CD4-positive, alpha-beta T cell treated with Interleukin-2 at 100 ng/mL for 4 hours (primary cell): ENCODE measurements at places on chromosomes 1 and 21.

- DNase-seq, result no peak
Measured at GRCh38 chr1:212067787-212068186, 32.2 kb downstream of the DTL start.

GRCh38 chr1:25675729-25676476 lies 59.3 kb downstream of the MAN1C1 start:
- DNase-seq, result peak; percentile 73

- no peak for DNase-seq
Measured at GRCh38 chr1:115506518-115506917, 135.3 kb upstream of the VANGL1 start.

GRCh38 chr21:33587792-33588484 lies 546 bp downstream of the DONSON start:
- peak; percentile 16 for DNase-seq

DNA sequence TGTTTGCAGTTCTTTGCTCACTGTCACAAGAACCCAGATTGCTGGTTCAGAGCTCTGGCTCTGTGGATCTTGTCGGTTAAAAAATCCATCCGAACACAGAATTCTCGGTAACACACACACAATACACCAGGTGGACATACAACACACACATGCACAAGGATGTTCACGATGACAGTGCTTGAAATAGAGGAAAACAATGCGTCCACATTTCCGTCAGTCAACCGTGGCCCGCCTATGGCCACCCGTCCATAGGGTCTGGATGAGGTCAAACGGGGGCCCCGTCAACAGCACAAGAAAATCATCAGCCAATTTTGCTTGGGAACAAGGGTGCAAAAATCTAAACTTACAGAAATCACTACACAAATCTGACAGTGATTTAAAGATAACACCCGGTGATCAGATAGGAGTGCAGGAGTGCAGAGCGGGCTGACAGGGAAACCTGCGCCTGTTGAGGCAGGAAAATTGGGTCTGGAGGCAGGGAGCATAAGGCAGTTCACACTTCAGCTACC lies 50.4 kb upstream of the SLC19A1 start:
- no peak for DNase-seq

DNA sequence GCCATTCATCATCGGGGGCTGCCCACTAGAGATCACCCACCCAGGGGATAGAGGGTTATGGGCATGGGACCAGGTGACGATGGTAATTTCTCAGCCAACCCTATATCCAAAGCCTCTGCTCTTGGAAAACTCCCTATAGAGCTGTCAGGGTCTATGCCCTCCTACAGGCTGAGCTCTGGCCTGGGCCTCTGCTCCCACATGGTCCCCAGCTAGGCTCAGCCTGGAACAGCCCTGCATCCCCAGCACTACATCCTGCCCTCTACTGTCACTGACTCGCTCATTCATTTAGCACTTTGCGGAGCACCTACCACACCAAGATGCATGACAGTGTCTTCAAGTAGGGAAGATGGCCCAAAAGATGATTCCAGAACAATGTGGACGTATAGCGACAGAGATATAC lies 45.0 kb upstream of the EPS8L3 start:
- DNase-seq, result no peak

DNA sequence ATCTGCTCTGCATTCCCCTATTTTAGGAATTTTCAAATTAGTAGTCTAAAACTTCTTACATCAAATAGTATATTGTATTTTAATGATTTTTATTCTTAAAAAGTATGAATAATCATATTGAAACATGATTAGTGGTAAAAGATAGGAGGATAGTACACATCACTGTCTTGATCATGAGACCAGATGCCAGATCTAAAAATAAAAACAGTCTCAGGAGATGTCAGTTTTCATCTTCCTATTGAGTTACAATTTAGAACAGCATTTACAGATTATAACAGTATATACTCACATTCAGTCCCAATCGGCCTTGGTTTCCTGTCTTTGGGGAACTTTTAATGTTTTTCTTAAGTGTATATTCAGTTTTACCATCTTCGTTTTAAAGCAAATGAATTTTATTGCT lies 95.9 kb downstream of the USP25 start:
- DNase-seq, result no peak

- no peak for DNase-seq
Measured at GRCh38 chr1:96355521-96355920, 366.1 kb upstream of the PTBP2 start.

DNA sequence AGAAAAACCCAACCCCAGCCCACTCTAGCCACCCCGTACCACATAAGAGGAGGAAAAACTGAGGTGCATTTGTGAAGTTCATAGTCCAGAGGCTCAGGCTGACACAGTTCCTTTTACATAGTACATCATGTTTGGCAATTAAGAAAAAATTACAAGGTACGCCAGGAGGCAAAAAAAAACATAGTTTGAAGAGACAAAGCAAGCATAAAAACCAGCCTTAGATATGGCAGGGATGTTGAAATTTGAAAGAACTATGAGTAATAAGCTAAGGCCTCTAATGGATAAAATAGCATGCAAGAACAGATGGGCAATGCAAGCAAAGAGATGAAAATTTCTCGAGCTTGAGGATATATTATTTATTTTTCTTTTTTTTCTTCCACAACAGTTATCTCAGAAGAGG lies 31.9 kb downstream of the MIXL1 start:
- no peak for DNase-seq

DNA sequence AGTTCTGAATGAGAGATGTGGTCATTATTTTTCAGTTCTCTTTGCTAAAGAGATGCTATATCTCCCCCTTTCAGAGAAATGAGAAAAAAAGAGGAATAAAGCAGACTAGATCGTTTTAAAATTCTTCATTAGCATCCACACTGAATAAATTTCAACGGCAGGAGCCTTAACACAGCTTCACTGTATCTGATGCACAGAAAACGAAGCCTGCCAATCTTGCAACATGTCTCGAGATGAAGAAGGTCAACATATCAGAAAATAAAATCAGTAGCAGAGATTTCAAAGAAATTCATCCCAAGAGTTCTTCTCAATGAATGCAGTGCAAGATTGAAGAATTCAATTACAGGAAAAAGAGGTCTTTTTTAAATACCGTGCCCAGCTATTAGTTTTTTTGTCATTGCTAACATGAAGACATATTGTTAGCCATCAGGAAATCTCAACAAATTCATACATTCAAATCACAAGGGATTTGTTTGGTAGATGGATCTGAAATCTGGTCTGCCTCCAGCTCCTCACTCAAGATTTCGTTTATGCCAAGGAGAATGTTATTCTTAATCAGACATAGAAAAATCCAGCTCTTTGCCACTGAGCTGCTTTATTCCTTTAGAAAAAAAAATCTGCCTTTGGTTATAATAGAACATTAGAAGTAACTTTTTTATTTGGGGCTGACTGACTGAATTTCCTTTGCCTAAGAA lies 76.4 kb upstream of the DAB1 start:
- DNase-seq, result no peak

GRCh38 chr1:172382406-172382805 lies 38.1 kb upstream of the C1orf105 start:
- no peak for DNase-seq

DNA sequence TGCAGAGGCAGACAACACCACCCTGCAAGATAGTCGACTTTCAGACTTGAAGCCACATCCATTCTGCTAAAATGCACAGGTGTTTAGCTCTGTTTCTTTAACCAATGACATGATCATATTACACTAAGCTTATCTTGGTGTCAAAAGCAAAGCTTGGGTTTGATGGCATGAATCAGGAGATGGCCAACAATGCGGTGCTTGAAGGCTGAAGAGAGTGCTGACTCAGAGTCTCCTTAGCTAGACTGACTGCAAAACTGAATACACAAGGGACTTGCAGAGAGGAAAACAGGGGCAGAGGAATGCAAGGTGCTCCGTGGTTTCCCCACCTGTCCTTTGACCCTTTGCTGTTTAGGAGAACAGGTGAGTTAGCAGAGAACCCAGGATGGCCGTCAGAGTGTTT lies 262.6 kb downstream of the SIPA1L2 start:
- no peak for DNase-seq

DNA sequence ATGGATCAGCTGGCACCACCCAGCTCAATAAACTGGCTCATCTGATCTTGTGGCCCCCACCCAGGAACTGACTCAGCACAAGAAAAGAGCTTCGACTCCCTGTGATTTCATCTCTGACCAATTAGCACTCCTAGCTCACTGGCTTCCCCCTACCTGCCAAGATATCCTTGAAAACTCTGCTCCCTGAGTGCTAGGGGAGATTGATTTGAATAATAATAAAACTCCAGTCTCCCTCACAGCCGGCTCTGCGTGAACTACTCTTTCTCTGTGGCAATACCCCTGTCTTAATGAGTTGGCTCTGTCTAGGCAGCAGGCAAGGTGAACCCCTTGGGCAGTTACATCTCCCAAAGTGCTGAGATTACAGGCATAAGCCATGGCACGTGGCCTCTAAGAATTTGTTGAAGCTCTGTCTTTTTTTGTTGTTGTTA lies 11.8 kb upstream of the RHBDL2 start:
- no peak for DNase-seq

- no peak for DNase-seq
Measured at GRCh38 chr1:55605155-55605554, 390.0 kb upstream of the USP24 start.

- no peak for DNase-seq
Measured at GRCh38 chr21:46351476-46352163, 27.7 kb downstream of the PCNT start.

DNA sequence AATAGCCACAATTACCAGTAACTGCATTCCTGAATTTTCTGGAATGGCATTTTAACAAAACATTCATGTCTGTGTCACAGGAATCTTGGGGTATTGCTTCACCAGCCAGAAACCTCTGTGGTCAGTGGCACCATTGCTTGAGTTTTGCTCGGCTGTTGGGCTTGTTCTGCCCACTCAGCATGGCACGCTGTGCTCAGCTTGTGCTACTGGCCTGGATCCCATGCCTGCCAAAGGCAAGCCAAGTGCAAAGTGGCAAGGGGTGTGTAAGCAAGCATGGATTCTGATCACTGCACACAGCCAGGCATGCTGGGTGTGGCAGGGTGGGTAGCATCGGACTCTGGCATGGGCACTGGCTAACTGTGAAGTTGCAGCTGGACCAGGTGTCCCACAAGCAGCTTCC lies 1150.9 kb downstream of the MRPL39 start:
- no peak for DNase-seq

DNA sequence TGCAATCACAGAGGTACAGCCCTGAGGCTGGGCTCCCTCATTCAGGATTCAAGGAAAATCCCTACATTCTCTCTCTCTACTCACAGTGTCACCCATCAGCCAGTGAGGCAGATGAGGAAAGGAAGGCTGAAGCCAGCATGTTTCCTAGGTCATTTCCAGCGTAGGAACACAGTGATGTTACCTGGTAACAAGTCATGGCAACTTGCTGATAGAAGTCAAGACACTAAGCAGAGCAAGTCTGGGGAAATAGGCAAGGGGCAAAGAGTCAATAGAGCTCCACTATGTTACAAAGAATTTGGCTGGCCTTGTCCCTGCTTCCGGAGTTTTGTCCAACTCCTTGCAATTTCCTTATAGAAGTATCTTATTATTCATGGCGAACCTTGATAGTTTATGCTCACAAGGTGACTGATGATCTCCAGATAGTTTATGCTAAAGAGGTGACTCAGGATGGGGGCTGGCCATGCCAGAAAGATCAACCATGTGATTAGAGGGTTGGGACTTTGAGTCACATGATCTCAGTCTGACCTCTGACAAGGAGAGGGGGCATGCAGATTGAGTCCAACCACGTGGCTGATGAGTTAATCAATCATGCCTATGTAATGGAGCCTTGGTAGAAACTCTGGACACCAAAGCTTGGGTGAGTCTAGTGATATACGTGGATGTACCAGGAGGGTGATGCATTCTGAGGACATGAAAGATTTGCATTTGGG lies 51.1 kb downstream of the SUSD4 start:
- no peak for DNase-seq

DNA sequence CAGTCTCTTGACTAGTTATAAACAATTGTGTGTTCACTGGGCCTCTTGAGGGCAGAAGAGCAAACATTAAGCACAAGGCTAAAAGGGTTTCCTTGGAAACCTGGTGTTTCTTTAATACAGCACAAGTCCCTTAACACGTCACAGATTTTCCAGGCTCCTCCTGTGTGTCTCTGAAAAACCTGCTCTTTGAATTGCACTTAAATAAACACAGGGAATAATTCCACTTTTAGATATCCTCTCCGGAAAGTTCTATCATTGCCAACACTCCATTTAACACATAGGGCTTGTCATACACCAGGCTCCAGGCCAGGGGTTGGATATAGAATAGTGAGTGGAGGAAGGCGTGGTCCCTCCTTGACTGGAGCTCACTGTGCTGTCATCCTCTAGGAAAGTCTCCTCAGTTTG lies 442.6 kb downstream of the DSCAM start:
- DNase-seq, result no peak

DNA sequence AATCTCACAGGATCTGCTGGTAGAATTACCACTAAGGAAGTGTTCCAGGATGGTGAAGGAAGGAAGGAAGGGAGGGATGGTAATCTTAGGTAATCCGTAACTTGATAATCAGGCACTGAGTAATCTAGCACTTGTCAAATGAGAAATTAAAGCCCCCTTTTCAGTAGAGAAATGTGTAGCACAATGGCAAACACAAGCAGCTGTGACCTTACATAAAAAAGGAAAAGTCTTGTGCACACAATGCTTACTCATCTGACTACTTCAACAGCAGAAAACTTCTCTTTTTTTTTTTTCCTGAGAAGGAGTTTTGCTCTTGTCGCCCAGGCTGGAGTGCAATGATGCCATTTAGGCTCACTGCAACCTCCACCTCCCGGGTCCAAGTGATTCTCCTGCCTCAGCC lies 6.1 kb downstream of the NUP210L start:
- DNase-seq, result no peak

DNA sequence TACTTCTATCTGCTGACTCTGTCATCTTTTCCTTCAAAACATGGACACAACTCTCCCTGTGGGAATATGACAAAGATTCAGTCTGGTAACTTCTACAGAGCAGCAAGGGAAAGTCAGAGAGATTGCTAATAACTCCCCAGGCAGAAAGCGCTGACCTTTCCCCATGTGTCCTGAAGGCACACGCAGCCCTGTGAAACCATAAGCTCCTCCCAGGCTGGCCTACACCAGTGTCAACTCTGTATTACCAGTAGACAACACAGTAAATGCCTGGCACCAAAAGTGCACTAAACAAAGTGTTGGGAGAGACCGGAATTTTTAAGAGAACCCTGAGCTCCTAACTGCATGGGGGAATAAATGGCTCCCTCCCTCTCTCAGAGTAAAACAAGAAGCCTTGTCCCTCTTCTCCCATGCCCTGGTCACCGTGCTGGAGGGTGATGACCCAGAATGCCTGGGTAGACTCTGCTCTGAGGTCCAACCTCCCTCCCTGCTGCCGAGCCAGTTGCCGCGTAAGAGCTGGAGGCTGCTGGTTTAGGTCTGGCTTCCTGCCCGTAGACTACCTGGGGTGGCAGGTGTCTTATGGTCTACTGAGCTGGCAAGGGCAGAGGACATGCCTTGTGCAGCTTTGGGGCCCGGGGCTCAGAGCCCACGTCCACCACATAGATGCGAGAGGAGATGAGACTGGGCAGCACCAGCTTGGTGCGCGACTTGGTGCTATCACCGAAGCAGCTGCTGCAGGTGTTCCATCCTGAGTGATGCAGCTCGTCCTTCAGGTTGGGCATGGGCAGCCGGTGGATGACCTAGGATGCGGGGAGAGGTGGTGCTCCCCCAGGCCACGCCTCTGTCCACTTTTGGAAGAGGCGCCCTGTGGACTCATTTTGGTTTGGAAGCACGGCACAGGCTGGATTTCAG lies 3.9 kb downstream of the SELENBP1 start:
- no peak for DNase-seq
